ENCODE measurements at places on chromosomes 7 and 10.
A peak's percentile ranks its signal among the peaks of the same experiment; 100 is the strongest.

DNA sequence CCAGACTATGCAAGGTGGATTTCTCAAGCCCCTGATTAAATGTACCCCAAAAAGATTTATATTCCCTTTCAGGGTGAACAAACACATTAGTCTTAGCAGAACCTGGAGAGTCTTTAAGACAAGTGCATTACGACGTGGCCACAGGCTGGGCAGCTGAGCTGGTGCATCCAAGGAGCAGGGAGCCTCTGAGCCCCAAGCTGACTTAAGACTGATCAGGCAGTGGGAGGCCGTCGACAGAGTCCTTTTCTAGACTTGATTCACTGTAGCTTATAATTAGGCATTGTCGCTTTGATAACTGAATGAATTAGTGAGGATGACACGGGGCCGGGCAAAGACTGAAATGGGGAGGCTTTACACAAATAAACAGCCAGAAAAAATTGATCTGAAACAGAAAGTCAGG lies 353.2 kb downstream of the GPAM start:
- no peak for DNase-seq

DNA sequence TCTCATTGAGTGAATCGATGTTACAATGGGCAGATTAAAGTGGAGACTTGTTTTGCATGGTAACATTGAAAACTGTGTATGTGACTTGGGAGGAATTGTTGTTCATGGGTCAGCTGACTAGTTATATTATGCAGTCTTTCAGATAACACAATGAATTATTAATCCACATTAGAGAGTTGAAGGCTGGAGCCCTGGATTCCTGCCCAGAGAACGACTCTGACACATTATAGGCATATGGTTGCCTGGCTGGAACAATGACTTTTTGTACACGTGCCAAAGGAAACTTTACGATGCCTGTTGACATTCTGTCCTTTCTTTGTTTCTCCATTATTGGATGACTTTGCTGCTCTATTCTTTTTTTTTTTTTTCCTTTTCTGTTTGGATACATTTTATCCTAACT lies 52.3 kb upstream of the TMEM229A start:
- DNase-seq, result peak; percentile 81

DNA sequence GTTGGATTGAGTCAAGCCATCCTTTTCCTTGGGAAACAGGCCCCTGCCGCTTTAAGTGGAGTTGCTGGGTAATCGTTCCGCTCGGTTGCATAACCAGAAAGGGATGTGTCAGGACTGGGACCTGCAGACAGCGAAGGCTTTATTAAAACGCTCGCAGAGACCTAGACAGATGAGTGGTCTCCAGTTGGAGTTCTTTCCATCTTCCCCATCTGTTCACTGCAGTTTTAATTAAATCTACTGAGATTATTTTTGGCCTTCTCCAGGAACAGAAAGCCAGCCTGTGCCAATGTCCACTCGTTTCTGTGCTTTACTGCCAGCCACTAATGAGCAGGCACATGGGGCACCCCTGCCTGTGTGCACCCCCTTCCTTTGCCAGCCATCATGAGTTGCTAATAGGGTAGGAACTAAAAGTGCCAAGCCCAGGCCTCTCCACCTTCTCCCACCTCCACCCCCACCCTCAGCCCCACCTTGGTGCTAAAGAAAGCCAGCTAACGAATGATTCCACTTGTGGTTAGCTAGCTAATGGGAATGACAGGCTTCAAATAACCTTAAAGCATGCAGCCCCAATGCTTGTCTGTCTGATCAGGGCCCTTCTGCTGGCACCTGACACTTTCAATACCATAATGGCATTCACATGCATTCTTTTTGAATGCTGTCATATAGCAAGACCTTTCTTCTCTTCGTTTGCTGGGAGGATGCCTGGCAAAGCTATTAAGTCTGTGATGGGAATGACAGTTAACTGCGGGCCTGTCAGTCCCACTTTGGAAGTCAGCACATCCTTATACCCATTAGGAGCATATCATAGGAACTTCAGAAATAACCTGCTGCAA lies 556.8 kb upstream of the GALNT17 start:
- no peak for DNase-seq

DNA sequence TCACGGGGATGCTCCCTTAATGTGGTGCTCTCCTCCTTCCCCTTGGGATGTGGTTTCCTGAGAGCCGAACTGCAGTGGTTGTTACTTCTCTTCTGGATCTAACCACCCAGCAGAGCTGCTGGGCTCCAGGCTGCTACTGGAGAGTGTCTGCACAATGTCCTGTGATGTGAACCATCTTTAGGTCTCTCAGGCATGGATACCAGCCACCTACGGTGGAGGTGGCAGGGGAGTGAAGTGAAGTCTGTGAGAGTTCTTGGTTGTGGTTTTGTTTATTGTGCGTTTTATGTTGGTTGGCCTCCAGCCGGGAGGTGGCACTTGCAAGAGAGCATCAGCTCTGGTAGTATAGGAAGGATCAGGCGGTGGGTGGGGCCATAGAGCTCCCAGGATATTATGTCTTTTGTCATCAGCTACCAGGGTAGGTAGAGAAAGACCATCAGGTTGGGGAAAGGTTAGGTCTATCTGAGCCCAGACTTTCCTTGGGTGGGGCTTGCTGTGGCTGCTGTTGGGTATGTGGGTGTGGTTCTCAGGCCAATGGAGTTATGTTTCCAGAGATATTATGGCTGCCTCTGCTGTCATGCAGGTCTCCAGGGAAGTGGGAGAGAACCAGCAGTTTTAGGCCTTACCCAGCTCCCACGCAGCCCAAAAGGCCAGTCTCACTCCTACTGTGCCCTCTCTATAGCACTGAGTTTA lies 87.9 kb downstream of the KIF20B start:
- no peak for DNase-seq

DNA sequence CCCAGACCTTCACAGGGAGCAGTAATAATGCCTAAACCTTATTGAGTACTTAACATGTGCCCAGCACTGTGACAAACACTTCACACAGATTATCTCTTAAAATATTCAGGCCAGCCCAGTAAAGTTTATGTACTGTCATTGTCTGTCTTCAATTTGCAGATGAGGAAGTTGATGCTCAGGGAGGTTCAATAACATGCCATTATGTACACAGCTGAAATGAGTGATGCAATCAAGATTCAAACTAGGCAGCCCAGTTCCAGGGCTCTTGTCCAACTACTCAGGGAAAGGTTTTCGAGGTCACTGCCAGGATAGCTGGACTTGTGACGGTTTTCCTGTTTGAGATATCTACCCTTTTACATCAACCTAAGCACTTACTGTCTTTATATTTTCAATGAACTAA lies 56.1 kb downstream of the AUTS2 start:
- no peak for DNase-seq

DNA sequence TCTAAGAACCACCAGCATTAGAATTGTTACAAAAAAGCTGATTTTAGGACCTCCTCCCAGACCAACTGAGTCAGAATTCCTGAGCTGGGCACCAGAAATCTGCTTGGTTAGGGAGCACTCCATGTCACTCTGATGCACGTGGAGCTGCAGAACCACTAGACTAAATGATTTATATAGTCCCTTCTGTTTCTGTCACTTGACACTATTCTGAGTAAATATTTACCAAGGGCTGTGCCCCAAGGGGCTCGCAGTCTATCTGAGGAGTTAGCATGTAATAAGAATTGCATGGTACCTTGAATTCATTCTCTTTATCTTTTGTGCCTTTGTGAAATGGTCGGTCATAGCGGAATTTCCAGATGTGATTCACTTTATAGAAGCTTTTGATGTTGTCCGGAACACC lies 196.0 kb upstream of the IMMP2L start:
- DNase-seq, result no peak

GRCh38 chr10:72736176-72736827 lies 44.4 kb downstream of the MCU start:
- peak; percentile 54 for DNase-seq

GRCh38 chr7:152025937-152026890 lies 740 bp downstream of the GALNT11 start:
- DNase-seq, result no peak

DNA sequence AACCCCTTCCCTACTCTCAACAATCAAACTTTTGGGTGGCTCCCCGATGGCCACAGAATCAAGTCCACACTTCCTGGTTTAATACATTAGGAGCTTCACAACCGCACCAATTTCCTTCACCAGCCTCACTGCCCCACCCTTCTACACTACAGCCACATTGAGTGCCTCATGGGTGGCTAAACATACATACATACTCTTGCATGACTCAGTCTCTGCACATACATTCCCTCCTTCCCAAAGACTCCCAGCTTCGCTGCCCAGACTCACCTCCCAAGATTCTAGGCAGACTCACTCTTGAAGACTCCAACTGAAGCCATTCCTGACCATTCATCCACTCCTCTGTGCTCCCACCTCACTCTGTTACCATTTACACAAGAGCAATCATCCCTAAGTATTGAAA lies 15.9 kb downstream of the VPS41 start:
- DNase-seq, result no peak

GRCh38 chr10:109913306-109913892 lies 9.9 kb downstream of the XPNPEP1 start:
- DNase-seq, result no peak

DNA sequence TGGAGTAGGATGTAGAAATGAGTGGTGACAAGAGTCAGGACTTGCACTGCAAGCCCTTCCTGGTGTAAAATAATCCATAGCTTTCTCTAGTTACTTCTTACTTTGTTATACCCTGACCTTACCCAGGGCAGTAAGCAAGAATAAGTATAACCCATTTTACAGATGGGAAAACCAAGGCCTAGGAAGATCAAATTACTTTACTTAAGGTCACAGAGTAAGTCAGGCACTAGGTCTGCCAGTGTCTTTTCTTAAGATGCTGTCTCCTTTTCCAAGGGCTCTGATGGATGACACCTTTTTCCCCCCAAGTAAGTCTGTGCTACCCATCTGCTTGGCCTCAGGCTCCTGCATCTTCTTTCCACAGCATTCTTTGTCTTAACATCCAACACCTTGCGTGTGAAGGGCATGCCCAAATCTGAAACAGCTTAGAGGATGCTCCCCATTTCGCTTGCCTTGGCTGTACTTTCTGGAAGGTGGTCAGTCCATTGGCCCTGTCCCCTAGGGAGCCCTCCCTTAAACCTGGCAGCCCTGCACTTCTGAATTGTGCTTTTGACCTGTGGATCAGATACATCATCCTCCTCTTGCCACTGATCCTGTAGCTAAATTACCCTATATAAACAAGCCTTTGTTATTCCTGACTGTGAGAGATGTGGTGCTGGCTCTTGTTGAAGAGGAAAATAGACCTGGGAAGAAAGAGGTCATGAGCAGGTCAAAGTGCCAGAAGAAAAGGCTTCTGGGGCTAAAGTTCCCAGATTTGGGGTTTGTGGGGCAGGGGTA lies 168.6 kb downstream of the LRMDA start:
- no peak for DNase-seq

DNA sequence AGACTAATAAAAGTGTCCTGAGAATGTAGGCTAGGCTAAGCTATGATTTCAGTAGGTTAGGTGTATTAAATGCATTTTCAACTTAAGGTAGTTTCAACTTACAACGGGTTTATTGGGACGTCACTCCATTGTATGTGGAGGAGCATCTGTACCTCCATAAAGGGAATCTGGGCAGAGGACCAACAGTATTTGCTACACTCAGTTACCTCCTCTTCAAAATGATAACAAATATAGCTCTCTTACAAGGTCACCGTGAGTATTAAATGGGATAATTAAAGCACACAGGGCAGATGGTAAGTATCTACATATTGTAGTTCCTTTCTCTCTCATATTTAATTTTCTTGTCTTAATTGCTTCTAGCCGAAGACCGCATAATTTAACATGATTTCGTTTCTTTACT lies 59.0 kb upstream of the FGL2 start:
- DNase-seq, result no peak

GRCh38 chr10:77604063-77604462 lies 33.5 kb downstream of the KCNMA1 start:
- no peak for DNase-seq

- DNase-seq, result no peak
Observed at GRCh38 chr7:134474828-134475227, 15.9 kb upstream of the AKR1B1 start.

GRCh38 chr7:51026341-51026740 lies 243.6 kb upstream of the GRB10 start:
- DNase-seq, result no peak

DNA sequence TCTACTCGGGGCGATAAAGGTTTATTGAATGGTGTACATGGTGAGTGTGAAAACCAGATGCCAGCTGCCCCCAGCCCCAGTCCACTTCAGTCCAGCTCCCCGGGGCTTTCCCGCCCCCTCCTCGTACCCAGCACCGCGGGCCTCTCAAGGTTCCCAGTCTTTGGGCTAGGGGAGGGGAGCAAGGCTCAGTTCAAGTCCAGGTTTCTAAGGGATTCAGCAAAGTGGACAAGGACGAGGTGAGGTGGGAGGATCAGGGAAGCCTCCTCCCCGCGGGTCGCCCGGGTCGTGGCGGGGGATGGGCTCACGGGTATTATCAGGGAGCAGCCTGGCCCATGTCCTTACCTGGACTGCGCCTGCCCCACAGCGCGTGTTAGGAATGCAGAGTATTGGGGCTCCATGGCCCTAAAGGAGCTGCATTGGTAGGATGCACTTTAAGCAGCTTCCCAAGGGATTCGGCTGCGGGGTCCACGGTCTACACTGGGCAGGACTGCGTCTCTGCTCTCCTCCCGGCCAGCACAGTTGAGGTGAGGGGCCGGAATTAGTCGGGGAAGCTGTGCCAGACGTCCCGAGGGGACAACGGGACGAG lies 541 bp upstream of the PFKFB3 start:
- no peak for DNase-seq

GRCh38 chr7:137563981-137564380 lies 220.4 kb upstream of the PTN start:
- DNase-seq, result no peak

GRCh38 chr7:92766461-92767003 lies 69.8 kb downstream of the CDK6 start:
- no peak for DNase-seq

DNA sequence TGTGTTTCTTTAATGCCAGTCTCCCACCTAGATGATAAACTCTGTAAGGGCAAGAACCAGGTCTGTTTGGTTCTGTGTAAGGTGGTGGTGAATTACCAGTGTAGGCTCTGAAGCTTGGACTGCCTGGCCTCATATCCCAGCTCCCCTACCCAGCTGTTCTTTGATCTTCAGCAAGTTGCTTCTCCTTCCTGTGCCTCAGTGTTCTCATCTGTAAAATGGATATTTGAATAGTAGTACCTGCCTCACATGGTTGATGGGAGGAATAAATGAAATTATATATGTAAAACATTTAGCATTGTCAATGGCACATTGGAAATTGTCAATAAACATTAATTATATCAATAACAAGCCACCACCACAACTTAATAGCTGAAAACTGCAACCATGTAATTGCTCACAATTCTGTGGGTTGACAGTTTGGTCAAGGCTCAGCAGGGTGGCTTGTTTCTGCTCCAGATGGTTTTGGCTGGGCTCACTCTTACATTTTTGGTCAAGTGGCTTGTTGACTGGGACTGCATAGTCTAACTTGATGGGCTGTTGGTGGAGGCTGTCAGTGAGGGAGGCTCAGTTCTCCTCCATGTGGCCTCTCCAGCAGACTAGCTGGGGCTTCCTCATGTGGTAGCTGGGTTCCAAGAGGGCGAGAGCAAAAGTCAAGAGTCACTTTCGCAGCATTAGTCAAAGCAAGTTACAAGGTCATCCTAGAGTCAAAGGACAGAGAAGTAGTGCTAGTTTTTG lies 84.5 kb upstream of the DUSP5 start:
- DNase-seq, result no peak

GRCh38 chr7:1071731-1072254 lies 16.1 kb upstream of the GPER1 start:
- no peak for DNase-seq

Measured in renal pelvis (tissue), 12 donors.